HAP-1 (cell line): ENCODE measurements at places on chromosomes 7 and 10.

DNA sequence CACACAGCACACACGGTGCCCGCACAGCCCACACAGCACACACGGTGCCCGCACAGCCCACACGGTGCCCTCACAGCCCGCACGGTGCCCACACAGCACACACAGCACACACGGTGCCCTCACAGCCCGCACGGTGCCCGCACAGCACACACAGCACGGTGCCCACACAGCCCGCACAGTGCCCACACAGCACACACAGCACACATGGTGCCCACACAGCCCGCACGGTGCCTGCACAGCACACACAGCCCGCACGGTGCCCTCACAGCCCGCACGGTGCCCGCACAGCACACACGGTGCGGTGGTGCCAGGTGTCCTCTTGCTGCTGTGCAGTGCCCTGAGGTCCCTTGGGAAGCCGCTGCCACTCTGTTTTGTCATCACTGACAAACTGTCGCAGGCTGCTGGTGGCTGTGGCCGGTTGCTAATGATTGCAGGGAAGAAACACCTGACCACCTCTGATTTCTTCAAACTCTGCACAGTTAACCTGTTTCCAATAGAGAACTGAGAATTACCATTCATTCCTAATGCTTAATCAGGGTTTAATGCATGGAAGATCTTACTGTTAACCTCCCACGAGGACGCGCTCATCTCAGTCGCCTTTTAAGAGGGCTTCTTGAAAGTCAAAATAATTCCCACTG is 66.9 kb downstream of the GLRX3 start:
- DNase-seq: no peak

GRCh38 chr7:158549616-158550393 is 37.8 kb downstream of the PTPRN2 start:
- DNase-seq: no peak

GRCh38 chr7:2142386-2142785 is 90.4 kb downstream of the MAD1L1 start:
- DNase-seq: no peak

DNA sequence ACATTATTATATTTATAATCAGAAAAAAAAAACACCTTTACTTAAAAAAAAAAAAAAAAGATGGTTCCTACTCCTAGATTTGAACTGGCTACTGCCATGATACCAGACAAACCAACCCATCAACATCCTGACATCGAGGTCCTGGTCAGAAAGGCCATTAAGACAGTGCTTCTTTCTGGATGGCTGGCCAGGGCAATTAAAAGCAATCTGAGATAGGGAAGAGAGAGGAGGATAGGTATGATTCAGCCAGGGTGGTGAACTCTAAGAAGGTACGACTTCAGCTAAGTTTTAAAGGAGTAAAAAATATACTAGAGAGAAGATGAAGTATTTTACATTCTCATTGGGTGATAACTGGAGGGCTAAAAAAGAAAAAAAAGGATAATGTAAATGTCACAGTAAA is 139.0 kb downstream of the DOCK4 start:
- no peak for DNase-seq

DNA sequence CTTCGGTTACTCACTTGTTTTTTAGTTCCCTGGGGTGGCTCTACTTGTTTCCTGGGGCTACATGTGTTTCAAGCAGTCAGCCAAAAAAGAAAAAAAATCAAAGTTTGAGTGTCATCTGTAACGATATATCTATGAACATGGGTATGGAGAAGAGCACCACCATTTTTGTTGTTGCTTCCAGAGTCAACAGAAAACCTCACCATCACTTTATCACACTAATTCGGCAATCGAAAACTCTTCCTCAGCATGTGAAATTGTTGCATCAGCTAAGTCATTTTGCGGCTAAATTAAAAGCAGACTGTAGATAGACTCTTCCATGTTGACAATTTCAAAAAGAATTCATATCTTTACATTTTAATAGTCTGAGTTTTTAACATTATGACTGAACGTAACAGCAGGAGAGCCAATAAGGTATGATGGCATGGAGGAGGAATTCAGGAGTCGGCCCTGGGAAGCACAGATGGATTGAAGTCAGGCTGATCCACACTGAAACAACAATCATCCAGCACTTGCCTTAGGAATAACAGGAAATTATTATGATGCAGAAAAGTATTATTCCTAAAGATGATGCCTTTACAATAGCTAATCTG is 455.7 kb upstream of the KLF6 start:
- DNase-seq: no peak

DNA sequence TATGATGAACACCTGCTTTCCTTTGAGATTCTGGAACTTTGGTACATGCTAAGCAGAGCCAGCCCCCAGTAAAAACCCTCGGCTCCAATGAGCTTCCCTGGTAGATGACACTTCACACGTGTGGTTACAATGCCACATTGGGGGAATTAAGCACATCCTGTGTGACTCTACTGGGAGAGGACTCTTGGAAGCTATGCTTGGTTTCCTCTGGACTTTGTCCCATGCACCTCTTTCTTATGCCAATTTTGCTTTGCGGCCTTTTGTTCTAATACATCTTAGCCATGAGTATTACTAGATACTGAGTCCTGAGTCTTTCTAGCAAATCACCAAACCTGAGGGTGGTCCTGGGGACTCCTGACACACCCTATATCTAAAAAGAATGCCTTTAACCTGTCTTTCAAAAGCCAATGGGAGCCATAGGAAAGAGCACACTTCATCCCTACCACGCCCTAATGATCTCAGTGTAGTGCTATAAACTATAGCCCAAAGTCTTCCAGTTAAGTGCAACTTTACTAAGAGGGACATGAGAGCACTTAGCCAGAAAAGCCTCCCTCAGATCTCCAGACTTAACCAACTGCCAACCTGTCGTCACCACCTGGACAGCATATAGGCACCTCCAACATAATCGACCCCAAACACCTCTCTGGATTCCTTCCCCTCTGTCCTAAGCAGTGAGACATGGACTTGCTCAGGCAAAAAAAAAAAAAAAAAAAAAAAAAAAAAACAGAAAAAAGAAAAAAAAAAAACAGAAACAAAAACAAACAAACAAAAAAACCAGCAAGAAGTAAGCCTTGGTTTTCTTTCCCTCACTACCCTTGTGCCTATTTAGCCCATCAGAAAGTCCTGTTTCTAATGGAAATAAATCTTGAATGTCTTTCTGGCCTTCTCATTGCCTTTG is 37.4 kb downstream of the CCDC6 start:
- DNase-seq: no peak

- DNase-seq: no peak
These were observed 66.2 kb upstream of the CCNY start for GRCh38 chr10:35270100-35270499.

GRCh38 chr7:142498364-142498763 is 240.5 kb upstream of the PRSS58 start:
- no peak for DNase-seq

DNA sequence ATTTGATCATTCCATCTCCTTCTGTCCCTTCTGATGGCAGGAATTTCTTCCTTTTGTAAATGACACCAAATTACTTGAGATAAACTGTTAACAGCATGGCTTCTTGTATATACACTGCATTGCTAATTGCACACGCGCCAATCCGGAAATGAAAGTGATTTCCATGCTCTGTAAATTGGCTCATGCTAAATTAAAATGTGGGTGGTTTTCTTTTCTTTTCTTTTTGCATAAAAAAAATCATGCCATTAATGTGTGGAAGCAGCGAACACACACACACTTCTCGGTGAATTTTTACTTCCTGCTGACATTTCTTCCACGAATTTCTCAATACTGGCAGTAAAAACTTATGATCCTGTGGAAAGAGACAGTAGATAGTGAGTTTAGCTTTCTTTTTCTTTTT is 123.1 kb upstream of the CCDC6 start:
- no peak for DNase-seq

DNA sequence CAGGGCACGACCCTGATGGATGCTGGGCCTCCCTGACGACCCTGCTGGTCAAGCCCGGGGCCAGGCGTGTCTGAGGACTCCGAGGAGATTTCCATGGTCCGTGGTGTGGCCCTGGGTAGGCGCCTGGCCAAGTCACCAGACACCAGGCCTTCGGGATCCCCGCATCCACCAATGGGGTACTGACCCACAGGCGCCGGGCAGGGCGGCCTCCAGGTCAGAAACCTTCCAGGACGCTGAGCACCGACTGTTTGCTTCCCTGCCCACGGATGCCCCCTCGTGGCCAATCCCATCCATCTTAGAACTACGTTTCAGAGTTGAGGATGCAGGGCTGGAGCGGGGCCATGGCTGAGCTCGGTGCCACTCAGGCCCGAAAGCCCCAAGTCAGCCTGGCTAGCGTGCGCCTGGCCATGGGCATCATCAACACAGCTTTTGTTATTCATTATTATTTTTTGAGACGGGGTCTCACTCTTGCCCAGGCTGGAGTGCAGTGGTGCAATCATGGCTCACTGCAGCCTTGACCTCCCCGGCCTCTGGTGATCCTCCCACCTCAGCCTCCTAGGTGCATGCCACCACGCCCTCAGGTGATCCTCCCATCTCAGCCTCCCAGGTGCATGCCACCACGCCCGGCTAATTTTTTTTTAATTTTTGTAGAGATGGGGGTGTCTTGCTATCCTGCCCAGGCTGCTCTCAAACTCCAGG is 7.1 kb upstream of the AMZ1 start:
- DNase-seq: peak; percentile 89

GRCh38 chr7:86629-87028 is 105.7 kb upstream of the FAM20C start:
- no peak for DNase-seq

- no peak for DNase-seq
These were observed 2.8 kb downstream of the SHH start for GRCh38 chr7:155809332-155809946.

DNA sequence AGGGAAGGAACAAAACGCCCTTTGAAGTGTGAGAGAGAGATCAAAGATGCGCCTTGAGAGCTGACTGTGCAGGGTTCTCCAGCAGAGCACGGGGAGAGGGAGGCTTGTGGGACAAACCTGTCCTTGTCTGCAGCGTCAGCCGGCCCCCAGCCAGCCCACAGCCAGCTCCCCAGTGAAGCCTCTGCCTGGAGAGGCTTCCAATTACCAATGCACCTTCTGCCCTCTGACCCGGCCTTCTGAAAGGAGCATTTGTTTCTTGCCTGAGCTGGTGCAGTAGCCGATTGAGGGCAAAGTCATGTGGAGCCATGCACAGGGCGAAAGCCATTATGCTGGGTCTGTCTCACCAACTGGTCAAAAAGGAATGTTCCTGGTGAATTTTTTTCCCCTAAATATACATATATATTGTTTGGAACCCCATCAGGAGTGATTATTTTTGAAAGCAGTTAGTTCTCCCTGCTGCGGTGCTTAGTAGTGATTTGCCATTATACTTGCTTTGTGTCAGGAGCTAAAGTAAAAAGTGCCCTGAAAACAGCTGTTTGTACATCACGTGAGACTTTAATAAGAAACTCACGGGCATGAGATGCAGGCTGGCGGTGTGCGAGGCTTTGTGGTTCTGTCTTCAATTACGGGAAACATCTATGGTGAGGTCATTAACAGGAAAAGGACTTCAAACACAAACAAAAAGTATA is 268.6 kb downstream of the KLF6 start:
- DNase-seq: no peak

DNA sequence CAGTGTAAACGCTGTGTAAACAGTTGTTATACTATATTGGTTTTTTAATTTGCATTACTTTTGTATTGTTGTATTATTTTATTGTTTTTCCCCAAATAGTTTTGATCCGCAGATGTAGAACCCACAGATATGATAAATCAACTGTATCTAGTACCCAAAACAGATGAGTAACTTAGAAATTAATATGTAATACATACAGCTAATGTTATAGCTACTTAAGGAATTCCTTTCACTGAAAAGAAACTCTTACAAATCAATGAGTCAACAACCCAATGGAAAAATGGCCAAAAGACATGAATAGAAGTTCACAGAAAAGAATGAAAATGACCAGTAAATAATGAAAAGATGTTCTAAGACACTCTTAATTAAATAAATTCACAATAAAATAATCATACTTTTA is 32.3 kb upstream of the ARL4A start:
- DNase-seq: no peak

DNA sequence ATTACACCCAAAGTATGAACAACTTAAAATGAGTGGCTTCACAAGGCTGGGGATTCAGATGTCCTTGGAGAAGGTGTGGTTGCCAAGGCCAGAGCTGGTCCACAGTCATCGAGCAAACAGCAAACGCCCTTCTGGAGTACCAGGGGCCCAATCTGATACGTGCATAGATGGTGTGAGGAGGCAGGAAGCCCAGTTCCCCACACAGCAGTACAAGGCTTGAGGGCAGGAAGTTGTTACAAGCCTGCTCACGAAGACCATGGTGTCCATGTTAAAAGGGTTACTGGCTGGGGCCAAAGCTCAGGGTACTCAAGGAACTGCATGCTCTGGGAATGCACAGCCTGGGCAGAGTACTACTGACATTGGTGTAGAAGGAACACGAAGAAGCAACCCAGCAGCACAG is 4.6 kb upstream of the ANKRD26 start:
- no peak for DNase-seq

- no peak for DNase-seq
These were observed 53.0 kb downstream of the ARHGAP12 start for GRCh38 chr10:31875608-31876007.

DNA sequence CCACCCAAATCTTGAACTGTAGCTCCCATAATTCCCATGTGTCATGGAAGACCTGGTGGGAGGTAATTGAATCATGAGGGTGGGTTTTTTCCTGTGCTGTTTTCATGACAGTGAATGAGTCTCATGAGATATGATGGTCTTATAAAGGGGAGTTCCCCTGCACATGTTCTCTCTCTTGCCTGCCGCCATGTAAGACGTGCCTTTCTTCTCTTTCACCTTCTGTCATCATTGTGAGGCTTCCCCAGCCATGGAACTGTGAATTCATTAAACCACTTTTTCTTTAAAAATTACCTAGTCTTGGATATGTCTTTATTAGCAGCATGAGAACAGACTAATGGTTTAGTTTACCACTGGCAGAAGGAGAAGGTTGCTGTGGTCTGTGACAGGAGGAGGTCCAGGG is 111.5 kb upstream of the RAB18 start:
- DNase-seq: no peak

GRCh38 chr10:90138844-90139243 is 437.5 kb downstream of the KIF20B start:
- peak; percentile 8 for DNase-seq

DNA sequence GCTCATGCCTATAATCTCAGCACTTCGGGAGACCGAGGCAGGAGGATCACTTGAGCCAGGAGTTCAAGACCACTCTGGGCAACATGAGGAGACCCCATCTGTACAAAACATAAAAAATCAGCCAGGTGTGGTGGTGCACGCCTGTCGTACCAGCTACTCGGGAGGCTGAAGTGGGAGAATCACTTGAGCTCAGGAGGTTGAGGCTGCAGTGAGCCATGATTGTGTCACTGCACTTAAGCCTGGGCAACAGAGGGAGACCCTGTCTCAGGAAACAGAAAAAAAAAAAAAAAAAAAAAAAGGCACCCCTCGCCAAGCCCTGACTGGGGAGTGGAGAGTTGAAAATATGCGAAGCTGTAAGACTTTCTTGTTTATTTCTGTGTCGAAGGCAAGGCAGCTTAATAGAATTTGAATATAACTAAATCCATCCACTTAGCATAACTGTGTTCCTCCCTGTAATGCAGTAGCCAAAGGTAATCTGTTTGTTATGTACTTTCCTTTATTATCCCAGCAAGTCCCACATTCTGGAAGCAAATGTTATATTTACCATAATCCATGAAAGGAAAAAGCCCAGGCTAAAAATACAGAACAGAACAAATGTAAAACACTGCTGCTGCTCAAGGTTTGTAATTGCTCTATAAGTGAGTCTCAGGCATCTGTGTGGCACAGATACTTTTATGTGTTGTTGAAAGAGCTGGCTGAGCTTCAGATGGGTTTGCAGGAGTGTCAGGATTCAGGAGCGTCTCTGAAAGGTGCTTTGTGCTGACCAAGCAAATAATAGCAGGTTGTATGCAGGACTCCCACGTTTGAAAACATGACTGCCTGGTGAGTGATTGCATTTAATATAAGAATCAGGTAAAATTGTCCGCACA is 127.2 kb downstream of the CELF2 start:
- peak; percentile 98 for DNase-seq

GRCh38 chr10:31133251-31133791 is 101.7 kb upstream of the ZNF438 start:
- DNase-seq: no peak
